ENCODE measurements at places on chromosomes 5 and 9.

DNA sequence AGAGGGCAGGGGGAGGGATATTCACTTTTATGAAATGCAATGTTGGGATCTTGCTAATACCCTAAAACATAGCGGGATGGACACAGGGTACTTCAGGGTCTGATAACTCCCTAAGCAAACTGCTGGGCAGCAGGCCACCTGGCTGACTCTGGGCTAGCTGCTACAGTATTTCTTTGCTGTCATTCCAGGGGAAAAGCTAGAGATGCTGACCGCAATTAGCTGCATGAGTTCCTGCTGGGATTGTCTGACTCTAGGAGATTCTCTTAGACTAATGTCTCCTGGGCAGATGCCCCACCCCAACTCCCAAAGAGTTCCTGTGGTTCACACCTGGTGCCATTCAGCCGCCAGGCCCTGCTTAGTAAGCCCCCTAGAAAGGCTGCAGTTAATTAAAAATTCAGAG, 69.9 kb downstream of the PSAT1 start:
- DNase-seq: no peak

GRCh38 chr5:168318240-168318639, 26.8 kb downstream of the WWC1 start:
- no peak for DNase-seq

DNA sequence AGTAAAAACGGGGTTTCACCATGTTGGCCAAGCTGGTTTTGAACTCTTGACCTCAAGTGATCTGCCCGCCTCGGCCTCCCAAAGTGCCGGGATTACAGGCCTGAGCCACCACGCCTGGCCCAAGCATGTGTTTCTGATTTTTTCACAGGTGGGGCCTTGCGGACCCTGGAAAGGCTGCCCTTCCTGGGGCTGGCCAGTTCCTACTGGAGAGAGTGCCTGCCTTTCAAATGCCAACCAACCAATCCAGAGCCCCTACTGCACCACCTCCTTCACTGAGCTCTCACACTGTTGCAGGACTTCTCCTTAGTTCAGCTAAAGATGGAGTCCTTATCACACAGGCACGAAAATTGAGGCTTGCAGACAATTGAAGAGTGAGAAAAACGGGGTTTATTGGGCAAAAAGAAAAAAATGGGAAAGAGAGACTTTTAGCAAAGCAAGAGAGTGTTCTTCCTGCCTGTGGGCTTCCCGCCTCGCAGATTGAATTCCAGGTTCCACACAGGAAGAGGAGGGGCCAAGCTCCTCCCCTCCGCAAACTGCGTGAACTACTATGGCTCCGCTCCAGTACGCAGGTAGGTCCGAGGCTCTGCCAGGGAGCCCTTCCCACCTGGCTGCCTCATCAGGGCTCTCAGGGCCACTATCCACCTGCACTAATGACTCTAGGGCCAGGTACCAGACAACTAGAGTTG, 8.3 kb upstream of the CMBL start:
- DNase-seq: no peak

GRCh38 chr5:144284931-144285502, 114.3 kb downstream of the KCTD16 start:
- DNase-seq: no peak

GRCh38 chr5:95403996-95404395, 12.8 kb downstream of the FAM81B start:
- no peak for DNase-seq

GRCh38 chr5:153981905-153982605, 56.7 kb downstream of the FAM114A2 start:
- no peak for DNase-seq

- DNase-seq: no peak
Observed at GRCh38 chr5:124922255-124922975, 176.0 kb upstream of the ZNF608 start.

DNA sequence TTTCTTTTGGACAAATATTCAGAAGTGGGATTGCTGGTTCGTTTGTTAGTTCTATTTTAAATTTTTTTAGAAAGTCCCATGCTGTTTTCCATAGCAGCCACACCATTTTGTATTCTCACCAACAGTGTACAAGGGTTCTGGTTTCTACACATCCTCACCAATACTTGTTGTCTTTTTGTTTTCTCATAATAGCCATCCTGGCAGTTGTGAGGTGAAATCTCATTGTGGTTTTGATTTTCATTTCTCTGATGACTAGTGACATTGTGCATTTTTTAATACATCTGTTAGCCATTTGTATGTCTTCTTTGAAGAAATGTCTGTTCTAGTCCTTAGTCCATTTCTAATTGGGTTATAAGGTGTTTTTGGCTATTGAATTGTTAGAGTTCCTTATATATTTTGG, 214.3 kb downstream of the ARRDC3 start:
- DNase-seq: no peak

GRCh38 chr9:73026375-73026774, 73.5 kb upstream of the ALDH1A1 start:
- DNase-seq: no peak

DNA sequence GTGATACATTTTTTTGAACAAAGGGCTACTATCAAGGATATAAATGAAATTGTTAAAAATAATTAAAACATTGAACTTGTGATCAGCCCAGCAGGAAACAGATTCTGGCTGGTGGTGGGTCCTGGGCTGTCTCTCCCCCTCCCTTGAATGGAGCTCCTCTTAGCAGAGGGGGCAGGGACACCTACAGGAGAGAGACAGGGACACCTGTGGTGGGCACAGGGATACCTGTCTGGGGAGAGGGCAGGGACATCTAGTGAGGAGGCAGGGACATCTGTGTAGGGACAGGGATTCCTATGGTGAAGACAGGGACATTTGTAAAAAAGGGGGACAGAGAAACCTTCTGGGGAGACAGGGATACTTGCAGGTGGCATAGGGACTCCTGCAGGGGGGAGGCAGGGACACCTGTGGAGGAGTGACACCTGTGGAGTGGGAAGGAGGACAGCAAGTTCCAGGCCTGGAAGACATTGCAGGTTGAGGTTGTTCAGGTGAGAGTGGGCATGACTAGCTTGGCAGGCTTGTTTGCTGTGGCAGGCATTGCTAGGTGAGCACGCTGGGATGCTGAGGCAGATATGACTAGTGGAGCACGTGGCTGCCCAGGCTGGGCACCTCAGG, 264.2 kb downstream of the IRX2 start:
- no peak for DNase-seq

DNA sequence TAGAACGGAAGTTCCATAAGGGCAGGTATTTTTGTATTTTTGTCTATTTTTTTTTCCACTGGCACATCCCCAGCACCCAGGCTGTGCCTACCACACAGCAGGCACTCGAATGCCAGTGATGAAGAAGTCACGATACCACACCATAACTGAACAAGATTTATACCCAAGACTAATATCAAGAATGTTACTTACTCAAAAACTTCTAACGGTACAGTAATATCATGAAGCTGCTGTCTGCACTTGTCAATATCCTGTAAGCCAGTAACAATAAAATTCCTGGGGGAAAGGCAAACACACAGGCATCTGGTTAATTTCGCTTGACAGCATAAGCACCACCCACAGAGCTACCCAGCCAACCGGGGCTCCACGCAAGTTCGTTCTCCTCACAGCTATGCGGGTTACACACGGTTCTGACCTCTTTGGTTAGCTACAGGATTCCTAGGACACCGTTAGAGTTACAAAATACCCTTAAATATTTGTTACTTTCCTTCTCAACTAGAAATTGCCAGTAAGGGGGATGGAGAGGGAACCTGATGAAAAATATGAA, 1.3 kb downstream of the MED10 start:
- no peak for DNase-seq

DNA sequence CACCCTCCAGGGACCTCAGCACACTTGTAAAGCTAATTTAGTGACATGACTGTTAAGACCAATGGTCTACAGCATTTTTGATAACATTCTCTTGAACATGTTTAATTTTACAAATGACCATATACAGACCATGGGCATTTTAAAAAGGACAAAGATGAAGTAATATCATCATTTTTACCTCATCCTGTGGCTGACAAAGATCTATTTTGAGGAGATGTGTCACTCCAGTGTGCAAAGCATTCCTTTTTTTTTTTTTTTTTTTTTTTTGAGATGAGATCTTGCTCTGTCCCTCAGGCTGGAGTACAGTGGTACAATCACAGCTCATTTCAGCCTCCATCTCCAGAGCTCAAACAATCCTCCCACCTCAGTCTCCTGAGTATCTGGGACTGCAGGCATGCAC, 118.2 kb upstream of the TBC1D2 start:
- DNase-seq: no peak

DNA sequence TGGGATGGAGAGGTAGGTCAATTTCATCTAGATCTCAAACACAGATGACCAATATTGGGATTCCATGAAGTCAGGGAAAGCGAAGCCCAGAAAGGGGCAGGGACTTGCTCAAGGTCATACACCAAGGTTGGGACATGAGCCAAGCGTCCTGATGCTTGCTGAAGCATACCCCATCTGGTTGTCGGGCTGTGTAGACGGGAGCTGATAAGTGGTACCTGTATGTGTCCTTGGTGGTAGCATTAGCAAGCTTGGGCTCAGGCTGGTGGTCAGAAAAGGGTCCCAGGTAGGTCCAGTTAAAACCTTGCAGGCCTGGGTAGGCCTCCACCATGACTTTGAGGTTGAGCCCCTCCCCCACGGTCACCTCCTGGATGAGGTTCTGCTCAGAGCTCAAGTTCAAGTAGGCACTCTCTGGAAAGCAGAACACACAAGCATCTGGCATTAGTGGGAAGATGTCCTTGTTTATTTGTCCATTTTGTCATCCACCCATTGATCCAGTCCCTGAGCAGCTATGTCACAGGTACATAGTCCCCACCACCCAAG, 13.2 kb downstream of the CSF1R start:
- no peak for DNase-seq

Data from muscle of back (tissue), 13 donors.